ENCODE measurements at places on chromosomes 16 and 17.
A peak's percentile ranks its signal among the peaks of the same experiment; 100 is the strongest.

DNA sequence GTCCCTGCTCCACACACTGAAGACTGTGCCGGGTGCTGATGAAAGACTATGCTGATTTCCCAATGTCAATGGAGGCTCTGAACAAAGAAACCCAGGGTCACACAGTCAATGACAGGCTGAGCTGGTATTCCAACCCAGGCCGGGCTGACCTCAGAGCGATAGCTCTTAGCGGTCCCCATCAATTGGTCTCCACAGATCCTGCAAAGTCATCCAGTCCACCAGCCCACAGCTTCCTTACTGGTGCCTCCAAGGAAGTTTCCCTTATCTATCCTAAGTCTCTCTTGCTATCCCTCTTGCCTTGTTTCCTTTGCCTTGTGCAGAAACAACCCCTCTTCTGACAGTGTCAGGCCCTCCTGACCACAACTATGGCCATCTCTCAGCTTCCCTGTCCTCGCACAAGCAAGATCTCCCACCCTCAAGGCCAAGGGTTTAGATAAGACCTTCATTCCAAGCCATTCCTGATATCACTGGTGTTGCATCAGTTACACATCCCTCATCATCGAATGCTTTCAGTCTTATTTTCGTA is 52.7 kb upstream of the KSR1 start:
- no peak for DNase-seq

DNA sequence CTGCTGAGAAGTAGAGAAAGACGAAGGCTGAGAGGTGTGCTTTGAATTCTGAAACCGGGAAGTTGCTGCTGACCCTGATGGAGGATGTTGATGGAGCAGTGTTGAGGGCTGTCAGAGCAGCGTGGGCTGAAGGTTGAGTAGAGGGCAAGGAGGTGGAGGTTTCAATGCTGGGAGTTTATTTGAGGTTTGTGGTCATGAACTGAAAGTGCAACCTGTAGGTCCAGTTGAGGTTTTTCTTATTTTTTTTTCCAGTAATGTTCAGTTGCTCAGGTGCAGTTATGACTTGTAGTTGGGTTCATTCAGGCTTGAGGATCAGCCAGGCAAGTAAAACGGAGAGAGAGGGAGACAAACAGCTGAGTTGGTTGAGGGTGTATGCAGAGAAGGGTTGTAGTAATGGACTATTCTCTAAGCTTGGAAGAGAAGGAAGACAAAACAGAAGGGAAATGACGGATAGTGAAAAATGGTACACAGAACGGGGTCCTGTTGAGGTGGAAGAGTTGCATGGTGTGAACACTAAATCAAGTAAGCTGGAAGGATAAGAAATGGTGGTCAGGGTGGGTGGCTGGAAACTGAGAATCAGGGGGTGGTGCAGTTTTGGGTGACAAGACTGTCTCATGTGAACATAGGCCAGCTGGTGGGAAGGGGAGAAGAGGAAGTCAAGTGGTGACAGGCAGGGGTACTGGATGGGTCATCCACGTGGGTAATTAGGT is 8.7 kb upstream of the UBE2G1 start:
- DNase-seq = no peak

DNA sequence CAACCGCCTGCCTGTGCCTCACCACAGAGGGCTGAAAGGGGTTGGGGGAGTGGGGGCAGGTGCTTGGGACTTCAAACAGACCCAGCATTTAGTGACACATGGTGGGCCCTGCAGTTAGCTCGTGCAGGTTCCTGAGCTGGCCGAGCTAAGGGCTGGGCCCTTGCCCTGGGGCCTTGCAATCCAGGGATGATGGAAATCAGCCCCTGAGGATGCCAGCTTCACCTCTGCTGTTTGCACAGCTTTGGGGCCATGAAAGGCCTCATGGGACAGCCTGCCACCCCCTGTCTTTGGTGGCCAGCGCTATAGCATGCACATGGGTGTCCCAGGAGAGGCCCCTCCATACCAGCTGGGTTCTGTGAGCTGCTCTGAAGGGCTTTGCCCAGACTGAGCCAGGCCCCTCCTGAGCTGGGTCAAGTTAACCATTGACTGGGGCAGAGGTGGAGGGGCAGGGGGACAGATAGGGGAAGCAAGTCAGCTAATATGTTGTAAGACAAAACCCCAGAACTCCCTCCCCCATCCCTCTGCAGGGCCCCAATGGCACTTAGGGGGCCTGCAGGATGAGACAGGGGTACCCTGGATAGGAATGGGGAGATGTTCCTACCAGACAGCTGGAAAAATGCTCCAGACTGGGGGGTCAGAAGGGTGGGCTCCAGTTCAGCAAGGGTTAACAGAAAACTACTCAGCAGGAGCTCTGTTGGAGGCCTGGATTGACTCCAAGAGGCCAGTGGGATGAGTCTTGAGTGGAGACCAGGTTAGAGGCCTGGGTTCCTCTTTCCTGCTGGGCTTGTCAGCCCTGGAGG is 692 bp downstream of the PRR15L start:
- no peak for DNase-seq

GRCh38 chr16:85593494-85594221 is 19.5 kb upstream of the GSE1 start:
- no peak for DNase-seq

GRCh38 chr17:34996422-34997285 is 16.3 kb downstream of the LIG3 start:
- DNase-seq = no peak

DNA sequence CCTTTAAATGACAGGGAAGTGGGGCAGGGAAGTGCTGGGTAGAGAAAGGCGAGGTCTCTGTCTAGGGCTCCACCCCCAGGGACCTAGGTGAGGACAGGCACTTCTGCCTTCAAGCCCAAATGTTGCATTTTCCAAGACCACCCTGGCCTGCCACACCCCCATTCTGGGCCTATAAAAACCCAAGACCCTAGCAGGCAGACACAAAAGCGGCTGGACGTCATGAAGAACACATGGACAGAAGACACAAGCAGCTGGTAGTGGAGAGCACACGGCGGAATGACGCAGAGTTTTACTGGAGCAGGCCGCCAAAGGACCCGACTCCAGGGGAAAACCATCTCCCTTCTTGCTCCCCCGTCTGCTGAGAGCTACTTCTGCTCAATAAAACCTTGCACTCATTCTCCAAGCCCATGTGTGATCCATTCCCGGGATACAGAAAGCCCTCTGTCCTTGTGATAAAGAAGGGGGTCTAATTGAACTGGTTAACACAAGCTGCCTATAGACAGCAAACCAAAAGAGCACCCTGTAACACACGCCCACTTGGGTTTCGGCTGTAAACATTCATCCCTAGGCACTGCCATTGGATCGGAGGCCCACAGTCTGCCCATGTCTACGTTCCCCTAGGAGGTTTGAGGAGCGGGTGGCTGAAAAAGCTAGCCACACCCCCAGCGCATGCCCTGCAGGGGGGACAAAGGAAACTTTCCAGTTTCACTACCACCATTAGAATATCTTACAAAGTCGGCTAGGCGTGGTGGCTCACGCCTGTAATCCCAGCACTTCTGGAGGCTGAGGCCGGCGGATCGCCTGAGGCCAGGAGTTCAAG is 622.2 kb upstream of the SALL1 start:
- DNase-seq = no peak

DNA sequence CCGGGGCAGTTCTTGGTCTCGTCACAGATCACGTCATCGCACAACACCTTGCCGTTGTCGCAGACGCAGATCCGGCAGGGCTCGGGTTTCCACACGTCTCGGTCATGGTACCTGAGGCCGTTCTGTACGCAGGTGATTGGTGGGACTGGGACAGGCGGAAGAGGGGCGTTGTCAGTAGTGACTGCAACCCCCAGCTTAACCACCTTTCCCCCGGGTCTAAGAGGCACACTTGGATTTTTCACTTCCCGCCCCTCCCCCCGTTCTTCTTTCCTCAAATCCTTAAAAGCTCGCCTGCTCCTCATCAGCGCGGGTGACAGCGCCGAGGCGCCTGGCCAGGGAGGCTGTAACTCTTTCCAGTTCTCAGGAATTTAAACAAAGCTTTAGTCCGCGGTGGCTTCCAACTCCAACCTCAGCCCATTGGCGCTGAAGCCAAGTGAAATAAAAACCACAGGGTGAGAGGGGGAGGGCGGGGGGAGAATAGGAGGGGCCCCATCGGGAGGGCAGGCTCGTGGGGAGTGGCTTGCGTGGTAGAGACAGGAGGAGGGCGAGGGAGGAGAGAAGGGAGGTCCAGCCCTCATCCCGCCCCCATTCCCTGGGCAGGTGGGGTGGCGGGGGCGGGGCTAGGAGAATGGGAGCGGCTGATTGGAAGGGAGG is 1.5 kb downstream of the COL1A1 start:
- peak; percentile 49 for DNase-seq

DNA sequence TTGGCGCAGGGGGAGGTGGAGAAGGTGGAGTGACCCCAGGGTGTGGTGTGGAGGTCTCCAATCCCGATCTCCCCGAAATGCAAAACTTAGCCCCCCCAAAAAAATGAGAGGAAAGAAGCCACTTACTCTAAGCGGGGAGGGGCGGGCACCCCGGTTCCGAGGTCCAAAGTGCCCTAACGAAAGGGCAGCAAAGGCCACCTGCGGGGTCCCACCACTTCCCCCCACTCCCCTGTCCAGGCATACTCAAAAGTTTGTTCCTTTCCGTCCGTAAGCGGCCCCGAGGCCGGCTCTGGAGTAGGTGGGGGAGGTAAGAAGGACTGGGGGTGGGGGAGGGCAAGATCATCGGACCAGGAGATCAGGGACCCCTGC is 1.1 kb downstream of the TOX3 start:
- no peak for DNase-seq

- DNase-seq = no peak
Measured at GRCh38 chr17:43966276-43966675, 12.5 kb upstream of the PYY start.

- DNase-seq = no peak
Measured at GRCh38 chr17:50275279-50275678, 1.0 kb downstream of the TMEM92 start.

DNA sequence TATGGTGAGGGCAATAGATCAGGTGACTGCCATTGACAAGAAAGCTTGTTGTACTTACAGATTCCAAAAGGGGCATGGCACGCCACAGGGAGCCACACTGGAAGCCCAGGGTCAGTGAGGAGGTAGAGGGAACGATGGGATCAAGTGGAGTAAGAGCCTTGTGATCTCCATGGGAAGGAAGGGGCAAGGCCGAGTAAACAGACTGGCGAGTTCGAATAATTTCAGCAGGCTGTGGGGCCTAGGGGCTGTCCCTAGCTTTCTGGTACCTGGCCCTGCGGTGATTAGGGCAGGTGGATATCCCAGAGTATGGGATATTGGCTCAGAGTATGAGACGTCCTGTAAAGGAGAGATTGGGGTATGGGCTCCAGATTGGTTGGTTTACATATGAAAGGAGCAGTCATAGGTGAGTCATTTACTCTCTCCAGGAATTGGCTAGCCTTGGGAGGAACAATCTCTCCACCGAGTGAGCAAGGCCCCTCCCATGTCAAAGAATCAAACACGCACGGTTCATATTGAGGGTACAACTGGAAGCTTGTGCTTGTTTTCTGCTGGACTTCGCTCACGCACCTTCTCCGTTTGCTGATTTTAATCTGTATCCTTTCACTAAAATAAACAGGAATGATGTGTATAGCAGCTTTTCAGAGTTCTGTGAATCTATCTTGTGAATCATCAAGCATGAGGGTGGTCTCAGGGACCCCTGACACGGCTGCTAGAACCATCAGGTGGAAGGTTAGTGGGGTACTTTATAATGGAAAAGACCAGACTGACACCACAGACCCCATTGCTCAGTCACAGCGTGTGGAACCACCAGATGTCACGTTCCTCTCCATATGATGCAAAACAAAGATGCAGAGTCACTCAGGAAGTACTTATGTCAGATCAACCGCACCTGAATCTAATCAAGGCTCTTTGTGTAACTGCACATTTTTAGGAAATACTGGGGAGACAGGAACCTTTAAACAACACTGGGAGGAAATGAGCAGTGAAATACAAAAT is 27.9 kb downstream of the GABARAPL2 start:
- DNase-seq = no peak

- no peak for DNase-seq
Measured at GRCh38 chr17:14225254-14225980, 11.2 kb downstream of the CDRT15 start.

GRCh38 chr17:1787301-1787902 is 25.5 kb downstream of the SERPINF1 start:
- DNase-seq = no peak

GRCh38 chr17:51455211-51455610 is 194.9 kb downstream of the UTP18 start:
- DNase-seq = no peak

DNA sequence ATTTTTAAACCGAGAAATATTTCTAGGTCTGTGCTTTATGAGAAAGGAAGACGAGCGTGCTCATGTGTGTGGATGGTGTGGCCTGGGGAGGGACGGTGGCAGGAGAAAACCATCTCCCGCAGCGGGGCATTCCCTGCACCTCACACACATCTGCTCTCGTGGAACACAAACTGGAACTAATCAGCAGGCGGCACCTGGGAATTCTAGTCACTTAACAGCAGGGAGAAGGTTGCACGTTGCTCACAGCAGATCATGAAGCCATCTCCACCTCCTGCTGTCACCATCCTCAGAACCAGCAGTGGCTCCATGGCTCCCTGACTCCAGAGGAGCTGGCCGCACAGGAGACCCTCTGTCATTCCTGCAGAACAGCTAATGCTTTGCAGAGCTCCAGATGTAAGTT is 35.2 kb downstream of the ADCY9 start:
- no peak for DNase-seq

GRCh38 chr17:39364236-39365025 is 37.0 kb downstream of the FBXL20 start:
- DNase-seq = no peak

- no peak for DNase-seq
Measured at GRCh38 chr17:80104321-80104955, 3.1 kb downstream of the GAA start.

GRCh38 chr16:12043953-12044352 is 67.4 kb downstream of the SNX29 start:
- DNase-seq = no peak

GRCh38 chr17:20092973-20093626 is 83.9 kb downstream of the SPECC1 start:
- DNase-seq = no peak

DNA sequence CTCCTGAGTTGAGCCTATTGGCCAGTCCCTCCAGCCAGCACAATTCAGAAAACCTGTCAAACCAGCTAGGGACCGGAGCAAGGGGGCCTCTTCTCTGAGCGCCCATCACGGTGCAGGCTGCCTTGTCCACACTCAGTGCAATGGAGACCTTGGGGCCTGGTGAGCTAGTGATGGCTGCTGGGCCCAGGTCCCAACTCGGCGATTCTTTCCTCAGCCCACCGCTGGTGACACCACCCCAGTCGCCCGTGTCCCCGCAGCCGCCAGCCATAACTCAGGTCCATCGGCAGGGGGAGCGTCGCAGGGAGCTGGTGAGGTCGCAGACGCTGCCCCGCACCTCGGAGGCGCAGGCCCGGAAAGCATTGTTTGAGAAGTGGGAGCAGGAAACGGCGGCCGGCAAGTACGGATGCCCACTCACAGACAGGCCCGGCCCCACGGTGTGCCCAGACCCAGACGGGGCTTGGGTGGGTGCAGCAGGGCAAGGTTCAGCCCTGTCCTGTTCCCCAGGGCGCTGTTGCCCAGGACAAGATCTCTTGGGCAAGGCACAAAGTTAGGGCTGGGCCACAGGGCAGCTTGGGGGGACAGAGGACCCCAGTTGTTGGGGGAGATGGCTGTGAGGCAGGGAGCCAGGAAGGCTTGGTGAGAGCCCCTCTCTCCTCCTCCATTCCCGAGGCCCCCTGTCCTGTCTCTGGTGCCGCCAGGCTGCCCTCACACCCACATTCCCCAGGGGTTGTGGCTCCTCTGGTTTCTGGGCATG is 10.8 kb downstream of the SMTNL2 start:
- peak; percentile 4 for DNase-seq
